ENCODE measurements at places on chromosomes 2 and 18.

- DNase-seq = no peak
Measured at GRCh38 chr2:42351864-42352263, 9.2 kb downstream of the COX7A2L start.

GRCh38 chr2:15753811-15754702 is 162.4 kb downstream of the DDX1 start:
- no peak for DNase-seq

DNA sequence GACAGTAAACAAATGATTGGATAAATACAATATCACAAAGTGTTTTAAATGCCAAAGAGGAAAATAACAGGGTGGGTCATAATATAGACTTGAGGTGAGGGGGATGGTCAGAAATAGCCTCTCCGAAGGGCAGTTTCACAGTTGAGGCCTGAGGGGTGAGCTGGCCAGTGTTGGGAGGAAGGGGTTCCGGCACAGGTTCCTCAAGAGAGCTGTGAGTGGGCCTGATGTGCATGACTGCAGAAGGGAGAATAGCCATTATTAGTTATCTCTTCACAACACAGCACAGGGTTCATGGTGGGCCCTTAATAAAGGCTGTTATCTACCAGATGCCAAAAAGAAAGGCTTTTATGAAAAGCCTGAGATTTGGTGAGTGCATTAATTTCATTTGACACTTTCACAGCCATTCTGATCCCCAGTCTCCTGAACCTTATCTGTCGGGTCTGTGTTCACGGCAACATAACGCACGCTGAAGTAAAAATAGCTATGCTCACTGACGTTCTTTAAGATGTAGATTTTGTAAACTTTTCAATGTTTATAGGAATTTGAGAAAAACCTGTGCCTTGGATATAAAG is 39.6 kb downstream of the POLR1A start:
- no peak for DNase-seq

GRCh38 chr2:20122864-20123263 is 71.4 kb upstream of the LAPTM4A start:
- DNase-seq = no peak

DNA sequence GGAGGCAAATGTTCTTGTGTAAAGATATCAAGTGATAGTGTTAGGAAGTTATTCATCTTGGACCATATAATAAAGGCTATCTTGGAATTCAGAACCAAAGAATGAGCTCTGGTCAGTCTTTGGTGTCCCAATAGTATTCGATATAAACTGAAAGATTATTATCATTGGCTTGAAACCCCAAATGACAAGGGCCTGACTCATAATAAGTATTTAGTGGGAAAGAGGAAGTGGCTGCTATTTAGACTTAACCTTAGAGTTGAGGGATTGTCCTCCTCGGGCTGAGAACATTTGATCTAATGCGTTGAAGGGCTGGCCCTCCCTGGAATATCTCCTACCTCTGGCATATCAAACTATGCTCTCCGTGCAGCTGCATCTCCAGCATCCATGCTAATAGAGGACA is 67.5 kb downstream of the CDH20 start:
- peak; percentile 38 for DNase-seq

- no peak for DNase-seq
Measured at GRCh38 chr2:144006139-144006538, 513.8 kb downstream of the ZEB2 start.

GRCh38 chr2:136179602-136179975 is 61.6 kb upstream of the CXCR4 start:
- no peak for DNase-seq

DNA sequence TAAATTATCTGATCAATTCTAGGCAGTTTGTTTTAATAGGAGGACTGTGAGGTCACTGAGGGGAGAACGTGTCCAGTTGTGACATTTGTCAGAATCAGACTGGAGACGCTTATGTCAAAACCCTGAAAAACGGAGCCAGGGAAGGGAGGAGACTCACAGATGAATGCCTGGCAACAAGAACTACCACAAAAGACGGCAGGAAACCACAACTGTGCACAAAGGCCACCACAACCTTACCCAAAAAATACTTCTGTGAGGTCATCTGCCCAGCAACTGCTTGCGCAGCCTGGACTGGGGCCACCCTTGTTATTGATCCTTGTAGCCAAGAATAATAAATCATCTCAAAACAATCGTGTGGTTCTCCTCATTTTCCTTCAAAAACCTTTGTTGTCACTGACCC is 173.0 kb upstream of the ALKAL2 start:
- DNase-seq = peak; percentile 60

DNA sequence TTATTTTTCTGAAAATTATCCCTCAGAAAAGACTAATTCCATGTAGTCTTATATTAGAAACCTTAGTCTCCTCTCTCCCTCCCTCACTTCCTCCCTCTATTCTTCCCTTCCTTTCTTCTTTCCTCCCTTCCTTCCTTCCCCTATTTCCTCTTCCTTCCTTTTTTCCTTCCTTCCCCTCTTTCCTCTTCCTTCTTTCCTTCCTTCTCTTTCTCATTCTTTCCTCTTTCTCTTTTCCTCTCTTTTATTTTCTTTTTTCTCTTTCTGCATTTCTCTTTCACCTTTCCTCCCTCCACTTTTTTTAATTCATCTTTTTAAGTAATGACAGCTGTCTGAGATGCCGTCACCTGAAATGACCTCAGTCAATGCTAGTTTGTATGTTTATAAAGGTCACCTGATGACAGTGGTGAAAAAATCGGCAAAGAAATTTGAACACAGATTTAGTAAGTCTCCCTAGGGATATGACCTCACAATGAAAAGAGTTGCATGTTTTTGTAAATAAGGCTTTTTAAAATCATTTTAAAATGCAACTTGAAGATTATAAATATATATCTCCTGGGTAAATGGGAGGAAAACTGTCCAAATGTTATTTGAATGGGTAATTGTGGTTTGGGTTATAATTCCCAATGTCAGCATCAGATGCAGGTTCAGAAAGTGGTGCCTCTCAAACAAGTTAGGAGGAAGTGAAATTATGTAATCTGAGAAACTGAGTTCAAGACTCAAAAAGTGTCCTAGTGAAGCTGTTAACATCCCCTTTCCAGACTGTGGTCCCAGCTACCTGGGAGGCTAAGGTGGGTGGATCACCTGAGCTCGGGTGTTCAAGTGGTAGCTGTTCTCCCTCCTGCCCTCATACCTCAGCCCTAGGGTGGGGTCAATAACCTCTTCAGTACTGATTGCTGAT is 90.3 kb upstream of the ST3GAL5 start:
- peak; percentile 32 for DNase-seq

DNA sequence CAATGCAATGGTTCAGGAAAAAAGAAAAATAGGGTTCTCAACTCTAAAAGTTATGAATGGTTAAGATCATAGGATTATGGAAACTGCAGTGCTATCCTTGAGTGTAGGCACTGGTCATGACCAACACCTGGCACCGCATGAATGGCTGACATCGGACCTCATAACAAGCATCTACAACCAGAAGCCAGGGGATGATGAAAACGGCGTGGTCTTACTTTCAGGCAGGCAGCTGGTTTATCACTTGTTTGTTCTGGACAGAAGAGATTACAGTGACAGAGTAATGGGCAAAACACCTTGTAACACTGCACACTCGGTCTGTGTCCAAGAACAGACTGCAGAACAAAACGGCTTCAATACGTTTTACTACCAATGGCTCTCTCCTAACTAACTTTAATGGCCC is 132.8 kb downstream of the STK39 start:
- no peak for DNase-seq

DNA sequence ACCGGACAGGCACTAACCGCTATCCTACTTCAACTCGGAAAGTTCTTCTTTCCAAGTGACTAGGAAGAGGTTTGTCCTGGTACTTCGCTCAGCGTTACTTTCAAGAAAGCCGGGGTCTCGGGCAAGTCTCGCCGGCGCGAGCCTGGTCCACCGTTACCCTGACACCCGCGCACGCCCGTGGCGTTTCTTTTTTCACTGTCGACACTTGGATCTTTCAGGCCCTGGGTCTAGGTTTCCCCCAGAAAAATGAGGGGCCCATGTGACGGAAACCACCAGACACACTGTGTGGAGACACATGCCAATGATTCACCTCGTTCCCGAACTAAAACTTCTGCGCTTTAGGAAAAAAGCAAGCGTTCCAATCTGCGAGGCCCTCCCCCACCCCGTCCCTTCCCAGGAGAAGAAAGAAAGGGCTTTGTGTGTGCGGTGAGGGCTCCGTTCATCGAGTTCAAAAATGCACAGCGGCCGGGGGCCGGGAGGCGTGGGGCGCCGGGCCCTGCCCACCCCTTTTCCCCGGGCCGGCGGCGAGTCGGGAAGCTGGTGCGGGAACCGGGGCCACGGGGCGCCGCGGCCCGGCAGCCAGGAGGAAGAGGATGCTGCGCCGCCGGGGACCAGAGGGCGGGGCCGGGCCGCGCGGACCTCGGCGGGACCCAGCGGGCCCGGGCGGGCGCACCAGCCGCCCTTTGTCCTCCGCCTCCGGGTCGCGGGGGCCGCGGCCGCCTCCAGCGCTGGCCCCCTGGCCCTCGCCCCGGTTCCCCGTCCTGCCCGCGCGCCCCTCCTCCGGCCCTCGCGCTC is 2.6 kb downstream of the ZNF521 start:
- no peak for DNase-seq

GRCh38 chr18:28736951-28737350 is 560.0 kb upstream of the CDH2 start:
- no peak for DNase-seq

- DNase-seq = no peak
Measured at GRCh38 chr2:227677928-227678327, 11.3 kb downstream of the SCYGR5 start.

DNA sequence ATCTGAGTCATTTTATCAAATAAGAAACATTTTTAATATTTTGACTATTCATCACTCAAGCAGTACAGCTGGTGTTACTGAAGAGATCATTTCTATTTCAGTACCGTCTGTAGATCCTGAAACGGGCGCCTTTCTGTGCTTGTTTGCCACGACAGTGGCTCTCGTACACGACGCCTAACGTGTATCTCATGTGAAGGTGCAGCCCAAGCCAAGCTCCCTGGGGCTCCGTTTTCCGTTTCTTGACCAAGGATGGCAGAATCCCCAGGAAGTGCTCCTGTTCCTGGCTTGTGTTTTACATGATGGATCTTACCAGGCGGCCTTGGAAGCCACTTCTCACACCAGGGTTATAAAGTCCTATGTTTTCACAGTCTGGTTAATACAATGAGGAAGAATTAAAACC is 320.6 kb downstream of the GBX2 start:
- DNase-seq = no peak

DNA sequence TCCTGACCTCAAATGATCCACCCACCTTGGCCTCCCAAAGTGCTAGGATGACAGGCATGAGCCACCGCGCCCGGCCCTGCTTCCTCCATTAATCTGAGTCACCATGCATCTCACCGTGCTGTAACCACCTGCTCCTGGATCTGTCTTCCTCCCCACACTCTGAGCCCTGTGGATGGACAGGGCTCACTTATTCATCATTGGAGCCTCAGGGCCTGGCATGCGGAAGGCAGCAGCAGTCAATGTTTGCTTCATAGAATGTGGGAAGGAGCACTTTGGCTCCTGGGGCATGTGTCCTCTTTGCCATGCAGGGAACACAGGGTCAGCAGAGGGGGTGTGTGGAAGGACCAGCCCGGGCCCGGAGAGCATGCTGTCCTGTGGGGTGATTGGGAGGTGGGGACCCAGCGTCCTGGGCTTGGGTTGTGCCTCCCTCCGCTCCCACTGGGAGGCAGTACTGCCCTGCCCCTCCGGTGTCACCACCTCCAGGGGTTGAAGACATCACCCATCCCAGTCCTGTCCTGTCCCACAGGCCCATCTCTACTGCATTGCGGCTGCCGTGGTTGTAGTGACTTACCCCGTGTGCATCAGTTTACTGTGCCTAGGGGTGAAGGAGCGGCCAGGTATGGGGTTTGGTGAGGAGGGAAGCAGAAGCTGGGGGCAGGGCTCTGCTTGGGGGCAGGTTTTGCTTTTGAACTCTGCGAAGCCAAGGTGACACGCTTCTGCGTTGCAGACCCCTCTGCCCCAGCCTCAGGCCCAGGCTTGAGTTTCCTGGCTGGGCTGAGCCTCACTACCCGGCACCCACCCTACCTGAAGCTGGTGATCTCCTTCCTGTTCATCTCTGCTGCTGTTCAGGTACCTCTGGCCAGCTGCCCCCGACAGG is 11.5 kb downstream of the MFSD2B start:
- DNase-seq = no peak

DNA sequence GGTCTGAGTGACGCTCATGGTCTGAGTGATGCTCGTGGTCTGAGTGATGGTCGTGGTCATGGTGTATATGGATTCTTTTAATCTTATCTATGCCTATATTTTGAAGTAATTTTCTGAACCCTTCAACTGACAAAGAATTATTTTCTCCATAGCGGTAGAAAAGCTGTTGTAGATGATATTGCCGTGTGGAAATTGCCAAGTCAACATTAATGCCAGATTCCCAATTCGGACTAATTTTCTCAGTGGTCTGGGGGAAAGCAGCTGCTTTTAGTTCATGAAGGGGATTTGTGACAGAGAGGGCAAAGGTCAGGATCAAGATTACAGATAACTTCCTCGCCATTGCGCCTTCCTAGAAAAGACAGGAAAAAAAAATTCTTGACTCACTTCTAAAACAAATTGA is 2.5 kb downstream of the SLC39A6 start:
- DNase-seq = no peak

DNA sequence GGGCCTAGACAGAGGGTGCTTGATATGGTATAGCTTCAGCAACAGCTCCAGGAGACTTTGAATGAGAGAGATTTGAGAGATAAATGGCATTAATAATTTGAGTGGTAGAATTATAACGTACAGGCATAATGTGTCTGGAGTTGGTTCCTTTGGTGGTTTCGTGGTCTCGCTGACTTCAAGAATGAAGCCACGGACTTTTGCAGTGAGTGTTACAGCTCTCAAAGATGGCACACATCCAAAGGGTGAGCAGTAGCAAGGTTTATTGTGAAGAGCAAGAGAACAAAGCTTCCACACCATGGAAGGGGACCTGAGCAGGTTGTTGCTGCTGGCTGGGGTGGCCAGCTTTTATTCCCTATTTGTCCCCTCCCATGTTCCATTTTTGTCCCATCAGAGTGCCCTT is 23.1 kb downstream of the PDCD1 start:
- DNase-seq = peak; percentile 39

GRCh38 chr18:21080576-21080975 is 31.0 kb downstream of the ROCK1 start:
- DNase-seq = no peak

DNA sequence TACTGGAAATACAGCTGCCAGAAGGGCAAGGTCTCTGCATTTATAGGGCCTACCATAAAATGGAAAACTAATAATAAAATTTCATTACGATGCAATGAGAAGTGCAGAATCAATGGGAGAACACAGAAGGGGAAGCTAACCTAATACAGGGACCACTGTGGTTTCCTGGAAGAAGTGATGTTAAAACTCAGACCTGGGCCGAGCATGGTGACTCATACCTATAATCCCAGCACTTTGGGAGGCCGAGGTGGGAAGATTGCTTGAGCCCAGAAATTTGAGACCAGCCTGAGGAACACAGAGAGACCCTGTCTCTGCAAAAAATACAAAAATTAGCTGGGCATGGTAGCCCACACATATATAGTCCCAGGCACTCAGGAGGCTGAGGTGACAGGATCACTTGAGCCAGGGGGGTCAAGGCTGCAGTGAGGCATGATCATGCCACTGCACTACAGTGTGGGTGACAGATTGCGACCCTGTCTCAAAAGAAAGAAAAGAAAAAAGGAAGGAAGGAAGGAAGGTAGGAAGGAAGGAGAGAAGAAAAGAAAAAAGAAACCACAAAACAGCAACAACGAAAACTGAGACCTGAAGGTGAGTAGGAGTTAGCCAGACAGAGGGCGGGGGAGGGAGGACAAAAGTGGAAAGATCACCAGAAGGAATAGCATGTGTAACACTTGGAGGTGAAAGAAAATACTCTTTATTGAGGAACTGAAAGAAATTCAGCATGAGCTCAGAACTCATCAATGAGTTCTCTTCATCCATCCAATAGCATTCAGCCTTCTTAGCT is 58.3 kb upstream of the DTNA start:
- peak; percentile 43 for DNase-seq

GRCh38 chr18:77013811-77014521 is 118.6 kb downstream of the MBP start:
- DNase-seq = no peak
